ENCODE measurements at places on chromosomes 7 and 10.
A peak's percentile ranks its signal among the peaks of the same experiment; 100 is the strongest.

- DNase-seq = peak; percentile 8
These were observed 30.8 kb upstream of the ZNF32 start for GRCh38 chr10:43679509-43679908.

DNA sequence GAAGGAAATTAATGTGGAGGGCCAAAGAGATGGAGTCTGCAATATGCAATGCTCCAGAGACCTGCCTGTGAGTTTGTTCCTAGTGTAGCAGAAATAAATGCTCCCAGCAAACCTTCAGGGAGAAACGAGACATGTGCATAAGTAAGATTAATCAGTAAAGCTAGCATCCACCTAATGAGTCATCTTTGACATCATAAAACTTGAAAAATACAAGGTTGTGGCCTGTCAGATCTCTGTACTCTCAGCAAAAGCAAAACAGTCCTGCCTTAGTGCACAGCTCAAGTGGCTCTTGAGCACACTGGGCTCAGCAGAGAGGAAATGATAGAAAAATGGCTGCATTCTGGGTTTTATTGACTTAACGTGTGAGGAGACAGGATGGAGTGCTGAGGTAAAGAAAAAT lies 32.5 kb upstream of the ERCC6 start:
- no peak for DNase-seq

DNA sequence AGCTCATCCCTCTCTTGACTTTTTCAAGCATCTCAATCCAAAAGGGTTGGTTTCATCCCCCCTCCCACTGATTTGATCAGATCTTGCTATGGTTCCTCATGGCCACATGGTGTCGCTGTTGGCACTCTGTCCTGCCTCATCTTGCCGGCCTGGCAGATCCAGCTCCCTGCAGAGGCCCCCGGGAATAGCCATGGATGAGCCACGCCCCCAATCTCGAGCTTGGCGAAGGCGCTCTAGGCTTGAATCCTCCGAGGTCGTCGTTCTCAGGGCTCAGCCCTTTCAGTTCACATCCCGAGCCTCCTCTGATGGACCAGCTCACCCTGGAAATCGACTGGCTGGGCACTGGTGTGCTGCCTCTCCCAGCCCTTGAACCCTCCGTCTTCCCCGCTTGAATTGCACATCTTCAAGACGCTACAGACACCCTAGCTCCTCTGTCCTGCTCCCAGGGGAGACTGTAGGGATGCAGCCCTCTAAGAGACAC lies 628.7 kb downstream of the TYW1 start:
- DNase-seq = peak; percentile 74

- no peak for DNase-seq
These were observed 17.4 kb downstream of the C7orf57 start for GRCh38 chr7:48052748-48053147.

GRCh38 chr10:132876993-132877431 lies 65.4 kb downstream of the CFAP46 start:
- no peak for DNase-seq

DNA sequence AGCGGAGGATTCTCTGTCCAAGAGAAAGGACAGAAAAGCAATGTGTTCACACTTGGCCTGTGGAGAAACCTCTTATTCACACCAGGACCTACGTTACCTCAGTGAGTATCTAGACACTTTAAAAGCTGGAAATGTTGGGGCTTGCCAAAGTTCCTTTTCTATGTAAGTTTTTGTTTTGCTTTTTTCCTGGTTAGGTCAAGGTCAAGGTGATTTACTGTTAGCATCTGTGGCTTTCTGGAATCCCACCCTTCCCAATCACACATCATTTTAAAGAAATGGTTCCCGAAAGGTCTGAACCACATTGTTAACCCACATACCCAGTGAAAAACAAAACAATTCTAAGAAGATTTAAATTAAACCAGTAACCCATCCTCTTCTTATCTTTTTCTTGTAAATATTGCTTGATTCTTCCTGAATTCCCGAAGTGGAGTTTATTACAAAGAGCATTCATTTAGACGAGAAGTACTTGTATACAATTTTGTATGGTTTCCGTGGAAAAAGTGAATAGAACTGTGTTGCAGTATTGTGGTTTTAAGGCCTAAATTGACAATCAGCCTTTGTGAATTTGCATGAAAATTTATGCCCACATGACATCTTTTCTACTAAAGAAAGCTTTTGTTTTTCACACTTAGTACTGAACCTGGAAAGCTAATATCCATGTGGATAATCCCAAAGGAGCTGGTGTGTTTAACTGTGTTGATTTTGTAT lies 827.0 kb upstream of the IGFBP3 start:
- no peak for DNase-seq

GRCh38 chr7:150621376-150621775 lies 10.8 kb downstream of the GIMAP6 start:
- no peak for DNase-seq
